ENCODE measurements at places on chromosomes 1 and 21. TPM values are rescaled to one million over a fixed set of nuclear protein-coding genes. Genes with fewer than 3 reads are reported as not detected.

The B3GALT2 gene
- total RNA-seq = not detected

DNA sequence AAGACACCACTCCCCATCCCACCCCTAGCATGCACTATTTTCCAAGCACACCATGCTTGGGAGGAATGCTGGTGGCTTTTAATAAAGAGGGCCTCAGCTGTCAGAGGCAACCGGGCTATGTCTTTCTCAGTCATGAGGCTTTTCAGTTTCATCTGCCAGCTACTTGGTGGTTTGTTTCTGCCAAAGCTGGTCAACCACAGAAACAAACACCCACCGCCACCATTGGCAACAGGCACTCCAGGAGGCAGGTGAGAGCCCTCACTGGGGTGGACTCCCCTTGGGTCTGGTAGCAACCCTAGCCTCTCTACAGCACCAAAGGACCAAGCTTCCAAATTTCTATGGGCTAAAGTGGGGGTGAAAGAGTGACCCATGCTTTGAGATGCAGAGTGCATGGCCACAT is 54.3 kb upstream of the CD1D start:
- no peak for DNase-seq

DNA sequence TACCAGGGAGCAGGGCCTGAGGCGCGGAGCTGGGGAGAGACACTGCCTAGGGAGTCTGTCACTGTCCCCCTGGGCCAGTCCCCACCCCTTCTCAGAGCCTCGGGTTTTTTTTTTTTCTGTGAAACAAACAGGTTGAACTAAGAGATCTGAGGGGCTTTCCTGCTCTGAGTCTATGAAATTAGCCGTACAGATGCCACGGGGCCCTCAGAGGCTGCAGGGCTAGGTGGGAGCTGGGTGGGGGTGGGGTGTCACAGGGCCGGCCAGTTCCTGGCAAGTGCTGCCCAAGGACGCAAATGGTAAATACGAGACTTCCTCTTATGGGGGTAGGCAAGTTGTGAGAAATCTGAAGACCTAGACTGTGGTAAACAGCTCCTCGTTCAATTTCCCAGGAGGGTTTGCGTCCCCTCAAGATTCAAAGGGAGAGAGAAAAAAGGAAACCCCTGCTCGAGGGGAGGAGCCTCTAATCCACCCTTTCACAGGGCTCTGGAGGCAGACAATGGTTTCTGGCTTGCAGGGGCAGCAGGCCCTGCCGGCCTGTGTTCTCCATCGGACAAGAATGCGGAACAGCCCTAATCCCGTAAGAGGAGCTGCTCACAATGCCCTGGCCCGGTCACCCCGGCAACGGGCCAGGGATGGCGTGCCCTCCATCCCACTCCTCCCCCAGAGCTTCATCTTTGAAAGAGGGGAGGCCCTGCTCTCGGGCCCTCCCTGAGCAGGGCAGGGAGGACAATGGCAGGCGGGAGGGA is 7.8 kb downstream of the NUAK2 start:
- no peak for DNase-seq

GRCh38 chr1:62625415-62625814 is 28.1 kb downstream of the ANGPTL3 start:
- DNase-seq = no peak

GRCh38 chr1:91161749-91162148 is 139.9 kb upstream of the ZNF644 start:
- no peak for DNase-seq

The KIF14 gene
- 0.84 TPM for total RNA-seq

The CHAF1B gene
- total RNA-seq = 2.3 TPM

GRCh38 chr1:27864264-27864895 is 8.0 kb upstream of the THEMIS2 start:
- no peak for DNase-seq

DNA sequence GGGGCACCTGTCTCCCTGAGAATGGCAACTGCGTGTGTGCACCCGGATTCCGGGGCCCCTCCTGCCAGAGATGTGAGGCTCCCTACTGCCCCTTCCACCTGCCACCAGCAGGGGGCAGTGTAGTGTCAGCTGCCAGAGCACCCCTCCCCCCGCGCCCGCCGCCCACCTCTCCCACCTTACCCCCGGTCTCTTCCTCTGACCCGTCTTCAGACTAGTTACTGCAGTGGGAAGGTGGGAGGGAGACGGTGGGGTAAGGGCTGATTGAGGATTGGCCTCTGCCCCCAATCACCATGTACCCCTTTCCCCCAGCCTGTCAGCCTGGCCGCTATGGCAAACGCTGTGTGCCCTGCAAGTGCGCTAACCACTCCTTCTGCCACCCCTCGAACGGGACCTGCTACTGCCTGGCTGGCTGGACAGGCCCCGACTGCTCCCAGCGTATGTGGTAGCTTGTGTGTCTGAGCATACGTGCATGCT is 10.1 kb upstream of the LRRC71 start:
- no peak for DNase-seq

The NBPF8 gene
- 11.4 TPM for total RNA-seq

The DMRTA2 gene
- total RNA-seq = 0.23 TPM

- DNase-seq = no peak
Observed at GRCh38 chr1:65558215-65558614, 137.7 kb downstream of the LEPR start.

The LCE2A gene
- total RNA-seq = 569 TPM

- no peak for DNase-seq
Observed at GRCh38 chr1:184958554-184959353, 15.6 kb downstream of the NIBAN1 start.

GRCh38 chr21:20996421-20997310 is 1.5 kb upstream of the NCAM2 start:
- no peak for DNase-seq

GRCh38 chr1:58765441-58765840 is 18.4 kb downstream of the JUN start:
- DNase-seq = no peak

The SLC16A4 gene
- total RNA-seq = 0.21 TPM

The TRABD2B gene
- total RNA-seq = 0.63 TPM

The DR1 gene
- 59.6 TPM for total RNA-seq

DNA sequence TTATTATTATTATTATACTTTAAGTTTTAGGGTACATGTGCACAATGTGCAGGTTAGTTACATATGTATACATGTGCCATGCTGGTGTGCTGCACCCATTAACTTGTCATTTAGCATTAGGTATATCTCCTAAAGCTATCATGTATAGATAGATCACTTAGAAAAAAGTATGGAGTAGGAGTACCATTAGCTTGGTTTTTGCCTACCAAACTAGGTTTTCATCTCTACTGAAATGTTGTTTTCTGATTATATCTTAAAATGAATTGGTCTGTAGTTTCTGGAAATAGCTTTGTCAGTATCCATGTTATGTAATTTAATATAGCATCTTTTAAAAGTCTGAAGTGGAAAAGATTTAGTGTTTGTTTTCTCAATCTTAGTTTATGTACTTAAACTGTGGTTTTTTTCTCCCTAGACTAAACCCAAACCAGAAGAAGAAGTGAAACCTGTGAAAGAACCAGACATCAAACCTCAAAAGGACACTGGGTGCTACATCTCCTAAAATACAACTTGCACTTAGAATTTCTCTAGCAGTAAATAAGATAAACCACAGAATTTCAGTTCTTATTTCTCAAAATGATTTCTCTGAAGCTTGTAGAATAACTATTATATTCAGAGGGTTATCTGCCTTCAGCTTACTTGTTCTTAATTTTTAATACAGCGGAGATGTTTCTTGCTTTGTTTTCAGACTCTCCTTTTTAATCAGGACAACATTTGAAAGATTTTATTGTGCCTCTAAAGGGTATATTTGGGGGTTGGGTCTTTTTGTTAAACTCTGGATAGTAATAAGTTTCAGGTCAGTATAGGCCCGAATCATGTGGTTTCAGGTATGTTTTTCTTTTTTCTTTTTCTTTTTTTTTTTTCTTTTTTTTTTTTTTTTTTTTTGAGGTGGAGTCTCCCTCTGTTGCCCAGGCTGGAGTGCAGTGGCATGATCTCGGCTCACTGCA is 4.5 kb upstream of the FAM177B start:
- no peak for DNase-seq

DNA sequence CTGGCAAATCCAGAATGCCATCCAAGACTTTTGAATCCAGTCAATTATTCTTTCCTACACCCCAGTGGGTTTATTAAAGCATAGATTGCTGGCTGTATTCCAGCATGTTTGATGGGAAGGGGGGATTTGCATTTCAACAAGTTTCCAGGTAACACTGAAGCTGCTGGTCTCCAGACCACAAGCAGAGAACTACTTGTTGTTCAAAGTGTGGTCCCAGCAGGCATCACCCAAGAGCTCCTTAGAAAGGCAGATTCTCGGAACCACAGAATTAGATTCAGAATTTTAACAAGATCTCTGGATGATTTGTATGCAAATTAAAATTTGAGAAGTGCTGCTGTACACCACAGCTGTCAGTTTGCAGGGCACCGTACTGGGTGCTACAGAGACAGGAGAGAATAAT is 216.3 kb upstream of the FAM78B start:
- DNase-seq = no peak

The ZMYM1 gene
- 6.2 TPM for total RNA-seq

The GPR161 gene
- total RNA-seq = 2.1 TPM

GRCh38 chr1:225936523-225936922 is 4.5 kb downstream of the LEFTY2 start:
- DNase-seq = no peak
